Daoy (cell line): ENCODE measurements at places on chromosomes 4 and X.
A peak's percentile ranks its signal among the peaks of the same experiment; 100 is the strongest.

DNA sequence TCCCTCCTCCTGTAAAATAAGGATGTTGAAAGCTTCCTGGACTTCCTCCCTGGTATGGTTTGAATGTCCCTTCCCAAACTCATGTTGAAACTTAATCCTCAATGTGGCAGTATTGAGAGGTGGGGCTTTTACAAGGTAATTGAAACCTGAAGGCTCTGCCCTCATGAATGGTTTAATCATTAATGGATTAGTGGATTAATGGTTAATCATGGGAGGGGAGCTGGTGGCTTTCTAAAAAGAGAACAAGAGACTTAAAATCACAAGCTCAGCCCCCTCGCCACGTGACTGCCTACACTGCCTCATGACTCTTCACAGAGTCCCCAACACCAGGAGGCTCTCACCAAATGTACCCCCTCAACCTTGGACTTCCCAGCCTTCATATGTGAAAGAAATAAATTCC lies 124.6 kb upstream of the ANXA3 start:
- no peak for DNase-seq

GRCh38 chrX:53263597-53264094 lies 17.7 kb downstream of the IQSEC2 start:
- peak; percentile 69 for DNase-seq

GRCh38 chr4:107721436-107722100 lies 1.5 kb upstream of the PAPSS1 start:
- DNase-seq, result no peak

DNA sequence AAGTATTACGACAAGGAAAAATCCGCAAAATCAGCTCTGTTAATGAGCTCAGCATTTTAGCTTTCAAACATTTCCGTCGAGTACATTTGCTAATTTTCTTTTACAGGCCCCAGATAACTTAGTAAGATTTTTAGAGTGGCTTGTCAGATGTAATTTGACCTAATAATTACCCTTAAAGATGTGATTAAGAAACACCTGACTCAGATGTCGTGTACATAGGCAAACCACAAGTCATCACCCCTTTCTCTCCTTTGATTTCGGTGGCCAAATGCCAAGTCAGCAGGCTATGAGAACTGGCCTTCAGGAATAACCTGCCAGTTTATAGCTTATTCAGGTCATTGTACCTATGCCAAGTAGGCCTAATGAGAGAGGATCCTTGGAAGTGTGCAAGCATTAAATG lies 369.6 kb downstream of the PCDH7 start:
- peak; percentile 9 for DNase-seq

GRCh38 chr4:94262163-94263016 lies 54.7 kb downstream of the SMARCAD1 start:
- no peak for DNase-seq

DNA sequence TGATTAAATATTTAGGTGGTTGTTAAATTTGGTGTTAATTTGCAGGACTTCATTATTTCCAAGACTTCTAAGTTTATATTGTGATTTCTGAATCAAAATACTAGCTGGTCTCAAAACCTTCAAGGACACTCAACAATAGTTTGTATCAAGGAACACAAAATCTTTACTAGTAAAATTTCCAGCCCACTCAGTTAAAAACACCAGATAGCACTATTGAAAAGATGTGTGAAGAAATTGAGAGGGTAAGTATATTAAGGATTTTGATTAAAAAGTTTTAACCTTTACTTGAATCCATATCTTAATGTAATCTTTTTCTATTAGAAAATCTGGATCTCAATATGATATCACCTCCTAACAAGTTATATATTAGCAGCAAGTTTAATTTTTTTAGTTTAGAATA lies 89.3 kb upstream of the UGT8 start:
- no peak for DNase-seq

DNA sequence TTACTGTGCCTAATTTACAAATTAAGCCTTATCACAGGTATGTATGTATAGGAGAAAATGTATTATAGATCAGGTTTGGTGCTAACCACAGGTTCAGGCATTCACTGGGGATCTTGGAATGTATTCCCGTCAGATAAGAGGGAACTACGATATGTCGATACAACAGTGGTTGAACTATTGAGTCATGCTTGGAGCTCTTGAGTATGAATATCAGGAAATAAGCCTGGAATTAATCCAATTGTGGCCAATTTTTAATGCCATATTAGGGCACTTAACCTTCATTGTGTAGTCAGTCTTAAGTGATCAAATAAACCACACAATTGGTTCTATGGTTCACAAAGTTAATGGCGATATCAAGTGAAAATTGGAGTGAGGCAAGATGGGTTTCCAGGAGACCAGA lies 556.5 kb downstream of the IL1RAPL1 start:
- no peak for DNase-seq
